ENCODE measurements at places on chromosomes 2 and 18. TPM values are rescaled to one million over a fixed set of nuclear protein-coding genes. Genes with fewer than 3 reads are reported as not detected.
A peak's percentile ranks its signal among the peaks of the same experiment; 100 is the strongest.

The TTLL4 gene
- 19.8 TPM for total RNA-seq

The HOXD3 gene
- 0.20 TPM for total RNA-seq

The GPR35 gene
- 14.7 TPM for total RNA-seq

The ADD2 gene
- total RNA-seq = 2.4 TPM

The LINC00305 gene
- 0.32 TPM for total RNA-seq

The HPCAL1 gene
- total RNA-seq = 13.8 TPM

The GPD2 gene
- total RNA-seq = 63.7 TPM

The RASGRP3 gene
- total RNA-seq = 8.6 TPM

The FAP gene
- total RNA-seq = 44.5 TPM

DNA sequence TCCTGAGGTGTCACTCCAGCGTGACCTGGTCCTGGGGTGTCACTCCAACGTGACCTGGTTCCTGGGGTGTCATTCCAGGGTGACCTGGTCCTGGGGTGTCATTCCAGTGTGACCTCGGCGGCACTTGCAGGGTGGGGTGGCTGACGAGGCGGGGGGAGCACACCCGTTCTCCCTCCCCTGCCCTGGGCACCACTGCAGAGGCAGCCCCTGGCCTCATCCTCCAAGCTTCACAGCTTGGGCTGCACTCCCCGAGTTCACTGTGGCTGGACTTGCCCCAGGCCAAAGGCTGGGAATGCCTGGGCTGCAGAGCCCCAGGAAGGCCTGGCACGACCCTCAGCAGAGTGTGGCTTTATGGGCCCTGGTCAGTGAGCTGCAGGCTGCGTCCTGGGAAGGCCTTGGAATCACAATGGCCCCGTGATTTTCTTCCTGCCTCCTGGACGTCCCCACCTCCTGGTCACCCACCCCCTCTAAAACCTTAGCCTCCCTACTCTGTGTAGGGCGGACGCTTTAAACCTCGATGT lies 88.3 kb downstream of the NFATC1 start:
- DNase-seq = no peak

DNA sequence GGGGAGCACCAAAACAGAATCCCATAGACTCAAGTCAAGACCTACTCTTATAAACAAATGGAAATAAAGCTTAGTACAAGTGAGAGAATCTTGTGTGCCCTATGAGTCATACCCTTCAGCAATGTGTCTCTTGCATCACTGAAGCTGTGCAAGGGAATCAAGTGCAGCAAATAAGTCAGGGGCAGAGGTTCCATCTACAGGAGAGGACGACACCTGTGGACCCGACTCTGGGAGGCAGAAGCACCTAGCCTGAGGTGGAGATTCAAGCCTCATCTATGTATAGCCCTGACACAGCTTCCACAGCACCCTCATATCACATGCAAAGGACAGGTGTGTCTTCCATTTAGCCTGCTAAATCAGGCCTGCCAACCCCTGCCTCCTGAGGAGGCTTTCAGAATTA lies 298.2 kb downstream of the CNTNAP5 start:
- peak; percentile 56 for DNase-seq

- DNase-seq = no peak
Observed at GRCh38 chr2:53342248-53342647, 425.4 kb upstream of the CHAC2 start.

GRCh38 chr2:71889759-71890684 lies 257.6 kb downstream of the CYP26B1 start:
- no peak for DNase-seq

GRCh38 chr2:181426672-181427071 lies 30.5 kb upstream of the ITGA4 start:
- no peak for DNase-seq

DNA sequence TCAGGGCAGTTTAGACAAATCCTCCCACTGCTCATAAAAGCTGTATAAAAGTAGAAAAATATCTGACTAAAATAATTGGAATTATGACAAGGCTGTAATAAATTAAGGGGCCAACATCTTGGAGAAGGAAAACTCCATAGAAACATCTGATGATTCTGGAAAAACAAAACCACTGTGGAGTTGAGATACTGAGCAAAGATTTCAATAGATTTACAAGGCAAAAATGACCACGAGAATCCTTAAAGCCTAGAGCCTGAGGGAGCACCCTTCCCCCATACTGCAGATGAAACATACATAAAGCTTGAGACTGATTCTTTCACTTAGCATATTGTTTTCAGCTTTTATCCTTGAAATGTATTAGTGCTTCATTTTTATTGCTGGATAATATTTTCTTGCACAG lies 286.4 kb upstream of the MMADHC start:
- DNase-seq = no peak

GRCh38 chr2:192828947-192829346 lies 634.2 kb upstream of the TMEFF2 start:
- no peak for DNase-seq

DNA sequence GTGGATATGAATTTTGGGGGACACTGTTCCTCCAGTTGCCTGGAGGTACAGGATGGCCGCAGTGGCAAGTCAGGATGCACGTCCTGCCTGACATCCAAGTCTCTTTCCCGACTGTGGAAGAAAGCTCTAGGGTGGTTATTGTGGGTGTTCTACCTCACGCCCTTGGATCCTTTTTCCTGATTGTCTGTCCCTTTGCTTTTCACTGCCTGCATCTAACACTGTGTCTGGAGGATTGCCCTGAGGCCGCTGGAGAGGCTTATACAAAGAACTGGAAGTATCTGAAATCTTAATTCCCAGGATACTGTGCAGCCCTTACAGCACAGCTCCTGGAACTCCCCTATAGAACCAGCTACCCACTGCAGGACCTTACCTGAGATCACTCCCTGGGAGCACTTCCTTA lies 250.5 kb downstream of the TFCP2L1 start:
- DNase-seq = no peak

- no peak for DNase-seq
Observed at GRCh38 chr2:3396920-3397559, 17.5 kb downstream of the TRAPPC12 start.

DNA sequence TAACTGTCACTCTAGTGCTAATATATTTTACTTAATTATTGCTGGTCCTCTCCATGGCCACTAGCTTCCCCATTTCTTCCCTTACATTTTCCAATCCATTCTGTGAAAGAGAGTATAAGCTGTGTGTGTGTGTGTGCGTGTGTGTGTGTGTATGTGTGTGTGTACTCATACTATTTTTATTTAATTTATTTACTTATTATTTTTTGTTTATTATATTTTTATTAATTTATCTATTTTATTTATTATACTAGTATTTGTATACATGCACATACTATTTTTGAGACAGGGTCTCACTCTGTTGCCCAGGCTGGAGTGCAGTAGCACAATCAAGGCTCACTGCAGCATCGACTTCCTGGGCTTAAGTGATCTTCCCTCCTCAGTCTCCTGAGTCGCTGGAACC lies 59.6 kb downstream of the IKZF2 start:
- no peak for DNase-seq

GRCh38 chr2:86371527-86371926 lies 34.1 kb upstream of the REEP1 start:
- no peak for DNase-seq

DNA sequence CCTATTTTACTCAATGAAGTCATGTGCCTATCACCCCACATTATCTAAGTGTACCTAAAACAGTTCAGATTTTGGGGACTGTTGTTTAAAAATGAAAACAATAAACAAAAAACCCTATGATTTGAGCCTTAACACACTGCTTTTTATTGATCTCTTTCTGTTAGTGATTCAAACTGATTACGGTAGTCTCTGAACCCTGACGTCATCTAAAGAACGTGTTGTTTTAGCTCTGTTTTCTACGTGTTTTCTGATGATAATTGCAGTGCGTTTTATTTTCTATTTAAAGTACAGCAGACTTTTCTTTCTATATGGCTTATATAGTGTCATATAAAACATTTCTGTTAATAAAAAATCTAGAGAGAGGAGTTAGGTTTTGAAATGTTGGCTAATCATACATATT lies 93.9 kb upstream of the FAM237A start:
- no peak for DNase-seq

- DNase-seq = no peak
Observed at GRCh38 chr2:232421189-232421785, 14.6 kb downstream of the ALPG start.

DNA sequence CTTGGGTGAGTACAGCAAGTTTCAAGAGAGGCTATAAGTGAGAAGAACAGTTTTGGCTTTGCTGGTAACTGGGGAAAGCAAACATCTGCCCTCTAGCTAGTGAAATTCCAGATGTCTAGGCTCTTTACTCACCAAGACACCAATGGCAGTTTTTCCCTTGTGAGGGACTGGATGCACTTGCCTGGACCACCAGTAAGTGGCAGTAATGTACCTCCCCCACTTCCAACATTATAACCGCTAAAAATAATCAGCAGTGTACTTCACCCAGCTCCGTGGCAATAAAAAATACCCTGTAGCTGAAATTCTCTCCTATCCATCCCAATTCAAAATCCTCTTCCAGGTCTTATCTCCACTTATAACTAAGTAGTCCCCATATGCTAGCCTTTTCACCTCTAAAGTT lies 383.9 kb downstream of the ARHGAP15 start:
- DNase-seq = peak; percentile 60

DNA sequence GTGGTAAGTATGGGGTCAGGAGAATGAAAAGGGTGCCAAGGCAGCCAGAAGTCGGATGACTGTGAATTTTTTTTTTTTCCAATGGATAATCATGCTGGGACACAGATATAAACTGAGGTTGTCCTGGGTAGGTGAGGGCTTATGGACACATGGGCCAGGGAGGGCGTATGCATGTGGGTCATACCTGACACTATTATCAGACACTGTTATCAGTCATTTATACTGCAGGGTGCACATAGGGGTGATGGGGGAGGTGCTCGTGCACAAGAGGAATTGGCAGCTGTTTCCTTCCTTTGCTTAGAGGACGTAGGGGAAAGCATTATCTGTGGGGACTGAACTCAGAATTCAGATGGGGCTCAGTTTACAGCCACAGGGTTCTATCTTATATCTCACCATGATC lies 10.1 kb downstream of the CTIF start:
- DNase-seq = no peak

DNA sequence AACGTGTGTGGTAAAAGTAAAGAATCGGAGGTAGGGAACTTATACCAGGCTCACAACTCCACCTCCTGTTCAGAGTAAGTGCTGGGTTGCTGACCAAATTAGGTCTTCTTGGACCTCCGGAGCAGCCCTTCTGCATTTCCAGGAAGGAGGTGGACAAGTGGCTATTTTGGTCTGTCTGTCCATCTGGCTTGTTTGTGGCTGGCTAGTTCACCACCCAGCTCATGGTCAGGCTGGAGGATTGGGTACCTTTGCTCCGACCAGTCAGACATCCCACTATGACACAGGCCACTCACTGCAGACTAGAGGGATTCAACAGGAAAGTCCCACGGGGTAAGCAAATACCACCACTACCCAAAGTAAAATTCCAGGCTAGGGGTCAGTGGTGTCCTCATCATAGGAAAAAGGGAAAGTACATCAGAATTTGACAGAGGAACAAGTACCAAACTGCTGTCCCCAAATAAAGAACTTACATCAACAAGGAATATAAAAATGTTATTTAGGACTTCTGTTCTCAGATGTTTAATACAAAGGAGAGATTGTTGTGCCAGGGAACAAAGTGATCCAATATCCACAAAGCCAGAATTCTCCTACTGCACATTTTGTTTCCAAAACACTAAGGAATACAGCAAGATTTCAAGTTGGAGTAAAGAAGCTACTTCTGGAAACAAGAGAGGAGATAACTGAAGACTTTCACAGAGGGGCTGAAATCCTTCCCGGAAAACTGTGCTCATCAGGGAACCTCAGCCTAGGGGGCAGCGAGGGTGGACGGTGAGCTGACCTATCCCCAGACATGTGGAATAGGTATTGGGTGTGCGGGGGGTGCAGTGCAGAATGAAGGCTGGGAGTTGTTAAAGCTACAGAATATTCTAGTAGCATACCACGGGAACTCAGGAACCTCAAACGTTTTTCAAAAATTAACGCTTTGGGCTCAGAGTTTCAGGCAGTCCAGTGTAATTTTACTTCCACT lies 56.9 kb downstream of the BCL2 start:
- DNase-seq = no peak

DNA sequence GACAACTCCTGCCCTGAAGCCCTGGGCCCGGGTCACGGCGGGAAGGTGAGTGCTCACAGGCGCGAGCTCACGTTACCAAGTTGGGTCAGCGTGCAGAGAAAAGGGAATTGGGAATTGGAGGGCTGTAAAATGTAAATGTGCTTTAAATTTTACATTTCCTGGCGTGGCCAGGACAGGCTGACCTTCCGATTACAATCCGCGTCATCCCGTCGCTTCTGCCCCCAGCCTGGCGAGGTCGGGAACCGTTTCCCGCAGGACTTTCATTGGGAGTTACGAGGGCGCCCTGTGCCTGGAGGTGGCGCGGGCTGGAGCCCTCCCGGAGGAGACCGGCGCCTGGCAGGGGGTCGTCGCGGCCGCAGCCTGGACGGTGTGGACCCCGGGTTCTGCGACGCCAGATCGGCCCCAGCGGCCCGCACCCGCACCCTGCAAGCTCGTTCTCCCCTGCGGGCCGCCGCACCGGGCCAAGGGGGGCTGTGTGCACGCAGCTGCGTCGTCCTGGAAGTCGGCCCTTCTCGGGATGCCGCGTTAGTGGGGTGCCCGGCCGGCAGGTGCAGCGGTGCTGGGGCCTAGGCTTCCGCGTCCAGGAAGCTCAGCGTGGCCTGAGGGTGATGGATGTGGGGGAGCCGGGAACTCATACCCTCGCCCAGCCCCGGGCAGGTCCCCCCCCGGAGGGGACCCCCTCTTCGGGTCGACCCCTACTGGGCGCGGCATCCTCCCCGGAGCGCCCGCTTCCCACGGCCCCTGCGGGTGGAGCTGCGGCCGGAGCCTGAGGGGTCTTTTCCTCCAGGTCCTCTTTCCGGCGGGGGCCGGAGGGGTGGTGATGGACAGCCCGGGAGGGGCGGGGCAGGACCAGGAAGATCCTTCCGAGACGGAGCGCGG lies 63.9 kb downstream of the LRRFIP1 start:
- peak; percentile 51 for DNase-seq
